Stimulated activated CD4-positive, alpha-beta T cell treated with anti-CD3 and anti-CD28 coated beads, Interleukin-15, amount 100 ng/mL, for 1 hour (primary cell): ENCODE measurements at places on chromosomes 6 and 20.

DNA sequence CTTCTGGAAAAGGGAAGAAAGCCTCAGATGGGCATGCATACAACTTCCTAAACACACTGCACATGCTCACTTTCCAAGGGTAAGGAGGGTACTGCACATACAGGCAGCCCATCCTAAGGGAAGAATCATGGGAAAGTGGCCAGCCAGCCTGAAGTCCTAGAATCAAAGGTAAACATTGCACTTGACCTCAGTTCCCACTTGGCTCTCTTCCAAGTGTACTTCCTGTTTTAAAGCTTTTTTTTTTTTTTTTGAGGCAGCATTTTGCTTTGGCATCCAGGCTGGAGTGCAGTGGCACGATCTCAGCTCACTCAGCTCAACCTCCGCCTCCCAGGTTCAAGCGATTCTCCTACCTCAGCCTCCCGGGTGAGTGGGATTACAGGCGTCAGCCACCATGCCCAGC, 225.3 kb upstream of the EPHA7 start:
- no peak for DNase-seq

DNA sequence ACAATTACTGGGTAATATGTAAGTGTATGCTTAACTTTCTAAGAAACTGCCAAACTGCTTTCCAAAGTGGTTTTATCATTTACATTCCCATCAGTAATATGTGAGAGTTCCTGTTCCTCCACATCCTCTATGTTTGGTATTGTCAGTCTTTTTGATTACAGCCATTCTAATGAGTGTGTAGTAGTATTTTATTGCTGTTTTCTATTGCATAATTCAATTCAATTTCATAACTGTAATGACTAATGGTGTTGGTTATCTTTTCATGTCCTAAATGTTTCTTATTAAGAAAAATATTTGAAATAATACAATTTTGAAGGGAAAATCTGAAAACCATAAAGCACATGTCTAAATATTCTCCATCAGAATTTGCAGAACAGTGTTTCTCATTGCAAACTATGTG, 119.3 kb downstream of the MAP3K7 start:
- no peak for DNase-seq

DNA sequence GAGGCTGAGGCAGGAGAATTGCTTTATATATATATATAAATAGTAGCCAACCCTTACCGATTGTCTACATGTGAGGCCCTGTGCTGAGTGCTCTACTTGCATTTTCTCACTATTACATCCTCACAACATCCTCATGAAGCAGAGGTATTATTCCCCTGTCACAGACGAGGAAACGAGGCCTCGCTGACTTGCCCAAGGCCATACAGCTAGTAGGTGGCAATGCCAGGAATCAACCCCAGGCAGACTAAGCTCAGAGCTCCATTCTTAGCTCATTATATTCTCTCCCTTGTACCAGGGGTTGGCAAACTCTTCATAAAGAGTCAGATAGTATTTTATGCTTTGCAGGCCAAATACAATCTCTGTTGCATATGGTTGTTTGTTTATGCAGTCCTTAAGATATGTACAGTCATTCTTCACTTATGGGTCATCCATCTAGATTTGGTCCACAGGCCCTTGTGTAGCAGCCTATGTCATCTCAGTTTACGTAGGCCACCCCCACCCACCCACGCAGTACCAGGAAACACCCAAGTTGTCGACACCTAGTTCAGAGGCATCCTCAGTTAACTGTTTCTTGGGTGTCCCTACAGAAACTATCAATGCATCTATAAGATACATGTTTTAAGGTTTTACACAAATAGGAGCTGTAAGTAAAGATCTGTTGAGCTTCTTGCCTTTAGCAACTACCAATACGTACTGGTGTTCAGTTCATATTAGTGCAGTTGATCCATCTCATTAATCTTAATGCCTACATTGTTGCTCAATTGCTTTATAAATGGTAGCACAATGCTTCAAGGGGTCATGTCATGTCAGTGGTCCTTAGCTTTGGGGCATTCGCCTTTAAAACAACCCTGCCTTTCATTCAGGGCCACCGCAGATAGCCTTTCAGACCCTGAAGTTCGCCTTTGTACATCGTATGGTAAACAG, 3.0 kb downstream of the CASS4 start:
- DNase-seq: no peak

GRCh38 chr6:35351422-35351821, 9.1 kb downstream of the PPARD start:
- DNase-seq: no peak

DNA sequence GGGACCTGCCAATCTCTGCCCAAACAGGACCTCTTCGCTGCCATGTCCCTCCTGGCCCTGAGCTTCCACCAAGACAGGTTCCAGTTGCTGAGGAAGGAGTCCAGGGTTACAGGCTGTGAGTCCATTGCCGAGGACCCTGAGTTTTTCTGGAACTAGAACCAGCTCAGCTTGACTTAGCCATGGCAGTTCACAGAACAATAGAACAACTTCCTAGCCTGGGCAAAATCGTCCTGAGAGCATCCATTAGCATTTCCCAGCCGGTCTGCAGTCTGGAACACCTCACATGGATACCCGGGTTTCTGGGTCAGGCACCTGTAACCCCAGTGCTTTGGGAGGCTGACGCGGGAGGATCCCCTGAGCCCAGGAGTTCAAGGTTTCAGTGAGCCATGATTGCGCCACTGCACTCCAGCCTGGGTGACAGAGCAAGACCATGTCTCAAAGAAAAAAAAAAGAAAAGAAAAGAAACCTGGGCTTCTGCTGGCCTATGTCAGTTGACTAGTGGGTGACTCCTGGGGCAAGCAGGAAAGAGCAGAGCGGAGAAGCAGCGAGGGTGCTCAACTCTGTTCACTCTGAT, 90.3 kb downstream of the TCP11 start:
- DNase-seq: no peak

- DNase-seq: no peak
Measured at GRCh38 chr20:38313676-38314075, 9.7 kb downstream of the BPI start.

DNA sequence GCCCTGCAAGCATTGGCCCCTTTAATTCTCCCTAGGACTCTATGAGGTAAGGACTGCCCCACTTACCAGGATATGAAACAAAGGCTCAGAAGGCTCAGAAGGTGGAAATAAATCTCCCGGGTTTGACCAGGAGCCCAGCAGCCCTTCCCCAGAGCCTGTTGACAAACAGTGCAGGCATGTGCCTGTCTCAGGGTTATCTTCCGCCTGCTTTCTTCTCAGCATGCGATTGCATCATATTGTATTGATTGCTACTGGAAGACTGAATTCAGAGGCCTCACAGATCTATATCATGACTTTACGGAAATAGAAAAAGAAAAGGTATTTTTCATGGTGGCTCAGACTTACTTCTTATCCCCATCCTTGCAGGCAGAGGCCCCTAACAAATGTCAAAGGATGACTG, 92.7 kb downstream of the PHACTR3 start:
- DNase-seq: no peak

DNA sequence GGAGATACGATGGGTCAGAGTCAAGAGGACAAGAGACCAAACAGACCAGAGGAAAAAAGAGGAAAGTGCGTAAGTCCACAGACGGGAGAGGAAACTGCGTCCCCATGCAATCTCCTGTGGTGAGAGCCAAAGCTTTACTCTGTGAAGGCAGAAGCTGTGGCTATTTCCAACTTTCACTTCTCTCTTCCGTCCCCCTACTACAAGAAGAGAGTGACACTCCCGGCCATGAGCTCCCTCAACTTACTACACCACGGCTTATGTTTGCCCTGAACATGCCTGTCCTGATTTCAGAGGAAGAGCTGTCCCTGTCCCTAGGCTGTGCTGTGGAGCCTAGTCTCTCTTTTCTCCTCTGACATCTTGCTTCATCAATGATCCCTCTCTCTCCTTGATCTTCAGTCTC, 11.5 kb upstream of the SSR1 start:
- no peak for DNase-seq

GRCh38 chr6:54096811-54097210, 14.4 kb upstream of the MLIP start:
- DNase-seq: no peak

- no peak for DNase-seq
Measured at GRCh38 chr6:1126036-1126435, 185.9 kb upstream of the FOXQ1 start.

- no peak for DNase-seq
Measured at GRCh38 chr6:86888301-86888700, 49.0 kb upstream of the HTR1E start.

GRCh38 chr6:166555086-166555485, 31.4 kb downstream of the RAMACL start:
- DNase-seq: no peak

- DNase-seq: no peak
Measured at GRCh38 chr6:40831381-40831780, 207.6 kb downstream of the UNC5CL start.

DNA sequence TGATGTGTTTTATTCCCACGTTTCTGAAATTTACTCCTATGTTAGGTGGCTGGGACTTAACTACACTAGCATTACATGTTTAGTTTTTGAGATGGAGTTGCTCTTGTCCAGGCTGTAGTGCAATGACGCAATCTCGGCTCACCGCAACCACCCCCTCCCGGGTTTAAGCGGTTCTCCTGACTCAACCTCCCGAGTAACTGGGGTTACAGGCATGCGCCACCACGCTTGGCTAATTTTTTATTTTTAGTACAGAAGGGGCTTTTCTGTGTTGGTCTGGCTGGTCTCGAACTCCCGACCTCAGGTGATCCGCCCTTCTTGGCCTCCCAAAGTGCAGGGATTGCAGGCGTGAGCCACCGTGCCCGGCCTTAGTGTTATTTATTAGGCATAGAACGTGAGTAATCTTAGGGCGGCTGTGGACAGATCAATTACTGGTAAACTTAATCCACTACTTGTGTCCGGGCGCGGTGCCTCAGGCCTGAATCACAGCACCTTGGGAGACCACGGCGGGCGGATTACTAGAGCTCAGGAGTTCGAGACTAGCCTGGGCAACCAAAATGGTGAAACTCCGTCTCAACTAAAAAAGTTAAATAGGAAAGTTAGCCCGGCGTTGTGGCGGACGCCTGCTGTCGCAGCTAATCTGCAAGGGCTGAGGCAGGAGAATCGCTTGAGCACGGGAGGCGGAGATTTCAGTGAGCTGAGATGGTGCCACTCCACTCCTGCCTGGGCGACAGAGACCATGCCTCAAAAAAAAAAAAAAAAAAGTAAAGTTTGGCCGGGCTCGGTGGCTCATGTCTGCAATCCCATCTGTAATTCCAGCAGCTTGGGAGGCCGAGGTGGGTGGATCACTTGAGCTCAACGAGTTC, 123.7 kb upstream of the BTN3A2 start:
- DNase-seq: no peak

DNA sequence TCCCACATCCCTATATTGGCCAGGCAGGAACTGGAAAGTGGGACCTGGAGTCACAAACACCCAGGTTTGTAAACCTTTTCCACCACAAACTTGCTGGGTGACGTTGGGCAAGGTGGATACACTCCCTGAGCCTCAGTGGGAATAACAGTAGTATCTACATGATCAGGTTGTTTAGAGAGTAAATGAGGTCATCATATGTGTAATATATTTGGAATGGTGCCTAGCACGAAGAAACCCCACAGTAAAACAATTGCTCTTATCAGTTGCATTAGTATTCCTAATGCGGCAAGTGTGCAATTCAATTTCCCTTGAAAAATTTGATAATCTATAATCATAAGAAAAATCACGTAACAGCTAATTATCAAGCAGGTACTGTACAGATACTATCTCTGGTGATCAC, 51.9 kb downstream of the HIVEP2 start:
- no peak for DNase-seq

DNA sequence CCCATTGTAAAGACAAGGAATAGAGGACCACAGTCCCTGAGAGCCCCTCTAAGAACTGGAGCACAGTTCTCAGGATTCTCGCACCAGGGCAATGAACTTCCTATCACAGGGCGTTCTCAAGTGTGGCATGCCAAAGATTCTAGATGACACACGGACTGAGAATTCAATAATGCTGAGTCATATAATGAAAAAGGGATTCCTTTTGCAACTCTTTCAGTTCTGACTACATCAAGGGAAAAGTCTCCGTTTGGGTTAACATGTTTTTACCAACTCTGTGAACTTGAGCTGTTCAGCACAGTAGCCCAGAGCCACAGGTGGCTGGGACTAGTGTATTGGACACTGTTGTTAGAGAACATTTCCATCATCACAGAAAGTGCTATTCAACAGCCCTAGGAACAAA, 3.4 kb downstream of the MED20 start:
- no peak for DNase-seq

GRCh38 chr6:56677559-56677958, 34.9 kb upstream of the DST start:
- no peak for DNase-seq

DNA sequence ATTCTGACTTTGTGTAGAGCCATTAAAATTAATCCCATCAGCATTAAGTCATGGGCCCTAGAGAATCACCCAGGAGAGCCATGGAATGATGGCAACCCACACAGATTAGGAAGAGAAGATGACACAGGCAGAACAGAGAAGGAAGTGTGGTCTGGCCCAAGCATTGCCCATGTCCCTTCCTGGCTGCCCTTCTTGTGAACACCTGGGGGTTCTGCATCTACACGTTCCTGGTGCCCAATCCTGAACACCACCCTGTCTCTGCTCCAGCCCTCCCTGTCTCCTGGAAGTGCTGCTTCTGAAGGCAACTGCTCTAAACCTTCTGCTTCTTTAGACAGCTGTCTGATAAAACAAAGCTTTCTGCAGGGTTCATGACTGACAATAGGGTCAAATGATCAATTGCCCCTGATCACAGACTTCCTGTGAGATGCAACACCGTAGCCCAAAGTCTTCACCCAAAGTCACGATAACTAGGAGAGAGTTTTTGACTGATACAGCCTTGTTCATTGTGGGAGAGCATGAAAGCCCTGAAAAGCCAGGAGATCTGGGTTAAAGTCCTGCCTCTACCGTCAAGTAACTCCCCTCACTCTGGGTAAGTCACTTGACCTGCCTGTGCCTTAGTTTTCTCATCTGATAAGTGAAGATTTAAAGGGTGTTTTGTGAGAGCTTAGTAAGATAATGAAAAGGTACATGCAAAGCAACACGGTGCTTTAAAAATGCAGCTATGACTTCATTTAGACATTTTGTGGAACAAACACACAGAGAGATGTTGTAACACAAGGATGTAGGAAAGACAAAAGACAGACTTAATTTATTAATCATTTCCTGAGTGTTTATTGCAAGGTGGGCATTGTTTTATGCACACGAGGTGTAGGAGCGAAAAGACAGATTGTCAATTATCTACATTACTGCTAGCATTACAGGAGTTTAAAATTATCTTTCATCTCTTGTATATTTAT, 291.2 kb upstream of the STXBP5 start:
- DNase-seq: no peak

- DNase-seq: no peak
Measured at GRCh38 chr6:51398793-51399192, 580.1 kb downstream of the TFAP2B start.

GRCh38 chr6:40253420-40253819, 319.2 kb upstream of the MOCS1 start:
- DNase-seq: no peak

DNA sequence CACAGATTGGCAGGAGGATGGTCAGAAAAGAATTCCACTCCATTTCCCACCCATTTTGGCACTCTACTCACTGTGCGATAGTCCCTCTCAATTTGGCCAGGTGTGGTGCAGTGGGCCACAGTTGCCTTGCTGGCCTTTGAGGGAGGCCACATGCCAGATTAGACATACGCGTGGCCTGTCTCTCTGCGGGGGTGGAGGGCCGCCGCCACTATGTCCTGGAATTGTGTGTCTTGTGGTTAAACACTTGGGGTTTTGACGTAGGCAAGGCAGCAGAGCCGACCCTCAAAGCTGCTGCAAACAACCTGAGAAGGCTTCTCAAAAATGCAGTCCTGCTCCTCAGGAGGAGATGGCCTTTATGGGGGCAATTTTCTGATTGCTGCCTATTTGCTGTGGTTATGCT, 4.9 kb upstream of the DAAM2 start:
- DNase-seq: no peak
